ENCODE measurements at places on chromosomes 3 and 15. TPM values are rescaled to one million over a fixed set of nuclear protein-coding genes. Genes with fewer than 3 reads are reported as not detected.

The PSMA4 gene
- 401 TPM for total RNA-seq

The THBS1 gene
- 61.3 TPM for total RNA-seq

The PDIA5 gene
- 30.4 TPM for total RNA-seq

The HCLS1 gene
- 0.06 TPM for total RNA-seq

The TERC gene
- not detected for total RNA-seq

The ITIH1 gene
- not detected for total RNA-seq

The TMOD2 gene
- 2.7 TPM for total RNA-seq

The LRRC58 gene
- total RNA-seq, result 14.0 TPM

The IL20RB gene
- total RNA-seq, result 0.77 TPM

The GP5 gene
- total RNA-seq, result not detected

The RIOX2 gene
- total RNA-seq, result 31.9 TPM

The TLR9 gene
- not detected for total RNA-seq

The SUMF1 gene
- total RNA-seq, result 20.2 TPM

The NDUFB5 gene
- total RNA-seq, result 55.3 TPM

The SLC12A6 gene
- total RNA-seq, result 6.5 TPM
